Right renal pelvis (tissue), 4 donors: ENCODE measurements at places on chromosomes 2 and 18. TPM values are rescaled to one million over a fixed set of nuclear protein-coding genes. Genes with fewer than 3 reads are reported as not detected.

DNA sequence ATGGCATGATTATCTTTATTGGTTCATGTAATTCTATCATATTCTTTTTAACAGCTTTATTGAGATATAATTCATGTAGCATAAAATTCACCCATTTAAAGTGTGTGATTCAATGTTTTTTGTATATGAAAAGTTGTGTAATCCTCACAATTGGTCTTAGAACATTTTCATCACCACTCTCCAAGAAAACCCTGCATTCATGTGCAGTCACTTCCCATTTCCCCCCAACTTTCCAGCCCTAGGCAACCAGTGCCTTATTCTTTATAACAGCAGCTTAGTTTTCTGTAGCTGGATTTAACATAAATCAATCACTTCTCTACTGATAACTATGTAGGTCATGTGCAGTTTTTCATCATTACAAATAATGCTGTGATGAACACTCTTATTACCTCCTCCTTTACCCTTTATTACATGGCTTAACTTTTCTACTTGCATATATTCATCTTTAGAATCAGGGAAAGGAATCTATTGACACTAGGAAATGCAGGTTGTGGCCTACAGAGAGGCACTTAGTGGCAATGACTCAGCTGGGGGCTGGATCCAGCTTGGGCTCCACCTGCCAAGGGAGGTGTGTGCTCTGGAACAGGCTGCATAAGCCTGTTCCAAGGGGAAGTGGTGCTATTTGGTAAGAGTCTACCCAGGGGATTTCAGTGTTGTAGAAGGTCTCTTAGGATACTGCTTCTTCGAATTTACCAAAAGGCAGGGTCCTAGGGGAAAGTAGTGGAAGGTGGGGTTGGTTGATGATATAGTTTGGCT, 89.1 kb downstream of the ETAA1 start:
- no peak for DNase-seq

GCG gene
- not detected for polyA plus RNA-seq

DNA sequence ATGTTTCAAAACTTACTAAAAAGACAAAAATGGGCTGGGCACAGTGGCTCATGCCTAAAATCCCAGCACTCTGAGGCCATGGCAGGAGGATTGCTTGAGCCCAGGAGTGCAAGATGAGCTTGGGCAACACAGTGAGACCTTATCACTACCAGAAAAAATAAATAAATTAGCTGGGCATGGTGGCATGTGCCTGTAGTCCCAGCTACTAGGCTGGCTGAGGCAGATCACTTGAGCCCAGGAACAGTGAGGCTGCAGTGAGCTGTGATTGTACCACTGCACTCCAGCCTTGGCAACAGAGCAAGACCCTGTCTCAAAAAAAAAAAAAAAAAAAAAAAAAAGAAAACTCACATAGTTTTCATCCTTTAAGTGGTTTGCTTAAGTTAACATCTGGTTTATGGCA, 6.4 kb downstream of the TSPYL6 start:
- DNase-seq, result no peak

DNA sequence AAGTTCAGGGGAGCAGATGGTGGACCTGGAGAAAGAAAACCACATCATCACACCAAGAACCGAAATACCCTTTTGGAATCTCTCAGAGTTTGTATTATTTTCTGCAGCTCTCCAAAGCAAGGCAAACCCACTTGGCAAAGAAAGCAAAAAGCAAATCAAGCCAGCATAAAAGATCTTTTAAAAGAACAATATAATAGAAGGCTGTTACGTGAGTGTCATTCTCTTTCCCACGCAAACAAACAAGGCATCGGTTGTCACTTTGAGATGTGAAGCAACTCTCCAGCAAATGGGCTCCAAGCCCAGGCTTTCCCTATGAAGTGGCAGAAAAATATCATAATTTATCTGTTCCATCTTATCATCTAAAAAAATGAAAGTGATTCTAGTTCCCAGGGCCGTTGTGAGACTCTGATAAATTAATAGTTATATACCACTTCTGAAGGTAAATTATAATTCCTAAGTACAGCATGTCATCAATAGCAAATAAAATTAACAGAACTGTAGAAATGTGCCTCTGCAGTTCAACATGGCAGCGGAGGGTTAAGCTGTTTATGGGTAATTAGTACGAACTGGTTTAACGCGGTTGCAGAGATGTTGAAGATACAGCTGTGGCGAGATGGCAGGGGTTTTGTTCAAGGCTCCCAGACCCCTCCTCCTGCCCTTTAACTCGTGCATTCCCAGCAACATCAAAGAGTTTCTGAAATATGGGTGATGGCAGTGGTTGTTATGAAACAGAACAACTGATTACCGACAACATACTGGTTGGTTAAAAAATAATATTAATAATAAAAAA, 89.2 kb downstream of the EPHA4 start:
- no peak for DNase-seq

GRCh38 chr2:202704248-202704647, 69.5 kb downstream of the FAM117B start:
- no peak for DNase-seq

GRCh38 chr2:20052861-20053281, 1.4 kb upstream of the LAPTM4A start:
- DNase-seq, result no peak

IL36A gene
- not detected for polyA plus RNA-seq

RPS27A gene
- polyA plus RNA-seq, result 1,729 TPM

SLC4A3 gene
- polyA plus RNA-seq, result 8.2 TPM

- no peak for DNase-seq
Observed at GRCh38 chr2:216362730-216363129, 9.6 kb downstream of the MARCHF4 start.

TBR1 gene
- not detected for polyA plus RNA-seq

GRCh38 chr18:35361570-35362321, 15.4 kb downstream of the ZNF396 start:
- DNase-seq, result no peak

DNA sequence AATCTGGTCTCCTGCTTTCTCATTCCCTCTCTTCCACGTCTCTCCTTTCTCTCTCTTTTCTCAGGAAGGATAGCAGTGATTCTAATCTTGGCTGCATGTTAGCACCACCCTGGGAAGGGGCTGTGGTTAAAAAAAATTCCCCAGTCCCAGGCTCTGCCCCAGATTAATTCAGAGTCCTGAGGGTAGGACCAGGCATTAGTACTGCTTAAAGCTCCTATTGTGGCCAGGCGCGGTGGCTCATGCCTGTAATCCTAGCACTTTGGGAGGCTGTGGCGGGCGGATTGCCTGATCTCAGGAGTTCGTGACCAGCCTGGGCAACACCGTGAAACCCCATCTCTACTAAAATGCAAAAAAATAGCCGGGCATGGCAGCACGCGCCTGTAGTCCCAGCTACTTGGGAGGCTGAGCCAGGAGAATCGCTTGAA, 35.4 kb upstream of the EML4 start:
- no peak for DNase-seq

YES1 gene
- 79.1 TPM for polyA plus RNA-seq

DNA sequence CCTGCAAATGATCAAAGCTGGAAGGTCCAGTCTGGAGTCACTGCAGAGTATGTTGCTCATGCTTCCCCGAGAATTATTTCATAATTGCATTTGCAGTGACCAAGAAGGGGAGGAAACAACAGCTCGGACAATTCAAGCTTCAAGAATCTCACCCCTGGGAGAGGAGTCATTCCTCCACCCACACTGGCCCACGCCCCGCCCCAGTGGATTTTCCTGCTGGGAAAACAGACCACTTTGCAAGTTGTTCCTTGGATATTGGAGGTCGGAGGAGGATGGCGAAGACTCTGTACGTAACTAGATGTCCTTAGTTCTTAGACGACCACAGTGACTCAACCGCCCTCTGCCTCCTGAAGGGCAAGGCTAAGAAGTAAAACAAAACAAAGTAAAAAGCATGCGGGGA, 159.4 kb downstream of the TPO start:
- no peak for DNase-seq

GRCh38 chr2:226720948-226721347, 78.7 kb downstream of the IRS1 start:
- DNase-seq, result no peak

TDRD15 gene
- not detected for polyA plus RNA-seq

DNA sequence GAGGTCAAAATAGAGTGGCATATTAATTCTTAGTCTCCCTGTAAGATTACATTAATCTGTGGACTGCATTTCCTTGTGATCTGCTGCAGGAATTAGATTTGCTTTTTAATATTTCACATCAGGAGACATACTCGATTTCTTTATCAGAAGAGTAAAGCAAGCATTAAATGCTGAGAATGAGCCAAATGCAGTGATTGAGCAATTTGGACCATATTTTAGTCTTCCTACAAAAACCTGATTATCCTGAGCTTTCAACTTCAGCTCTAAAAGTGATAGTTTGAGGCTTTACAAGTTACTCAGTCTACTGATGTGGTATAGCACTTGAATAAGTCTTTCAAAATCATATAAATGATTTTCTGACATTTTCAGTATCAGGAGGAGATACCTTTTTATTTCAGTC, 774.3 kb upstream of the RAB6C start:
- DNase-seq, result no peak

DNA sequence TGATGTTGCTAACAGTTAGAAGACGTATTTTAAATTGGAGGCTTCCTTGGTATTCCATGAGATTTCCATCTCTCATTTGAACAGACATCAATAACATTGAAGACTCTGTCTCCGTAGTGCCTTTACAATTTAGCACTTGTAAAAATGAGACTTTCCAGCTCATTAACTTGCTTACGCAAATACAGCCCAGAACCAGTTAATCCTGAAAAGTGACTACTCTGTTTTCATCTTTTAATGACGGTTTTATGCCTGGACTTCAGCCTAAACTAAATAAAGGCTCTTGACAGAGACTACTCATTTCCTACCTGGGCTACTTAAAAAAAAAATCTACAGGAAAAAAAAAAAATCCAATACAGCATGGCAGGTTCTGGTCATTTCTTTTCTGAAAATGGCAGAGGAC, 148.6 kb downstream of the LRATD1 start:
- DNase-seq, result no peak

DNA sequence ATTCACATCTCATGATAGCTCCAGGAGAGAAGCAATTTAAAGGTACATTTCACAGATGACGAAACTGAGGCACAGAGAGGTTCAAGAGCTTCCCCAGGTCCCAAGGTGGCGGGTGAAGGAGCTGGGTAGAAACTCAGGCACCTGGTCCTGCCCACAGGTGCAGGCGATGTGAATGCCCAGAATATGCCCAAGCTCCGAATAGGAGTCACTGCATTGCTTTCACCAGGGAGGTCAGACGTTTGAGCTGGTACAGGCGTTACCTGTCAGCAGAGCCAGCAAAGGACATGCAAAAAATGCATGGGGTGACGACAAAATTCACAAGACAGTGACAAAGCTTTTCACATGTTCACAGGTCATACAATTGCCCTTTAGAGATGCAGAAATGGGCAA, 247.9 kb downstream of the HDAC4 start:
- no peak for DNase-seq

DUSP11 gene
- polyA plus RNA-seq, result 41.6 TPM

DNA sequence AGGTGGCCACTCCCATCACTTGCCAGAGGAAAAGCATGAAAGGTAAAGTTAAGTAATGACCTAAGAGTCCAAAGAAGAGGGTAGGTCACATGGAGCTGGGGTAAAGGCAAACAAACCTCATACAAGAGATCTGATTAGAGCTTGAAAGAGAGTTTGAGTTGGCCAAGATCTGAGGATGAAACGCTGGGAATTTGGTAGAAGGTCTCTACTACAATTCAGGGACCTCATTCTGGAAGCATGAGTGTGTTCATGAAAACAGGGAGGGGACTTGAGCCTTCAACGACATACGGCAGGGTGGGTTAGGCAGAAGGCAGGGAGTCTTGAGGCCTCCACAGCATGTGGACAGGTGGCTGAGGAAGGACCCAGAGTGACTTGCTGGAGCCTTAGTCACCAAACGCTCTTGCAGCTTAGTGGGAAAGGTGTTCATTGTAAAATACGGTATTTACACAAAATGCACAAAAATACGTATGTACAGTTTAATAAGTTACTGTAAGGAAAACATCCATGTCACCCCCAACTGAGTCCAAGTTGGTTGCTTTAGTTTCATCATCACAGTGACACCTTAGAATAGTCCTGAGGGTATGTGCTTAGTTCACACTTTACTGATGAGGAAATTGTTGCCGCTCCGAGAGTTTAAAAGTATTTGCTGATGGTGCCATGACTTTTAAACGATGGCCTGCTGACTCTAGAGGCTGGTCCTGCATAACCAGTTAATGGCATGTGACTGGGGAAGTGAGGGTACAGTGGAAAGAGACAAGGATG, 5.0 kb upstream of the FARP2 start:
- no peak for DNase-seq

CSRNP3 gene
- polyA plus RNA-seq, result 9.0 TPM

DNA sequence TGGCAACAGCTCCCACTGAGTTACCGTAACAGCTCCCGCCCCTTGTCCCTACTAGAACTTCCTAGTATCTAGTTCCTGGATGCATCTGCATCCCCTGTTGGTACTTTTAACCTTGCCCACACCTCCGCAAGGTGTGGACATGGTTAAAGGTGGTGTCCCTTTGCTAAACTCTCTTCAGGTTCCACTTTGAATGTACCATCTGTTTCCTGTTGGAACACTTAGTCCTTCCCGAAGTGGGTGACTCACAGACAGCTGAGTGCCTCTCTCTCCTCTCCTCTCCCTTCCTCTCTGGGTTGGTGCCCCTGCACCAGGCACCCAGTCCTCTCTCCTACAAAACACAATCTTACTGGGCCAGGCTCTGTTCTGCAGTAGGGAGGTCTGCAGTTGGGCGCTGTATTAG, 19.6 kb upstream of the REL start:
- DNase-seq, result no peak

GRCh38 chr2:10372862-10373240, 70.1 kb downstream of the HPCAL1 start:
- DNase-seq, result no peak

GRCh38 chr2:197304556-197305011, 6.0 kb downstream of the ANKRD44 start:
- DNase-seq, result no peak

DNA sequence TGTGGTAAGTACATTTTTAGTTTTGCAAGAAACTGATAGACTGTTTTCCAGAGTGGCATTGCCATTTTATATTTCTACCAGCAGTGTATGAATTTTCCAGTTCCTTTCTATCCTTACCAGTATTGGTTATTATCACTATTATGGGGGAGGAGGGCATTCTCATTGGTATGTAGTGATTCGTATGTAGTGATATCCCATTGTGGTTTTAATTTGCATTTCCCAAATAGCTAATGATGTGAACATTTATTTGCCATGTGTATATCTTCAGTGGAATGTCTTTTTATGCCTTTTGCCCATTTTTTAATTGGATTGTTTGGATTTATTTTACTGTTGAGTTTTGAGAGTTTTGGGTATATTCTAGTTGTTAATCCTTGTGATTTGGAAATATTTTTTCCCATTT, 16.9 kb downstream of the EIF5B start:
- DNase-seq, result no peak

DNA sequence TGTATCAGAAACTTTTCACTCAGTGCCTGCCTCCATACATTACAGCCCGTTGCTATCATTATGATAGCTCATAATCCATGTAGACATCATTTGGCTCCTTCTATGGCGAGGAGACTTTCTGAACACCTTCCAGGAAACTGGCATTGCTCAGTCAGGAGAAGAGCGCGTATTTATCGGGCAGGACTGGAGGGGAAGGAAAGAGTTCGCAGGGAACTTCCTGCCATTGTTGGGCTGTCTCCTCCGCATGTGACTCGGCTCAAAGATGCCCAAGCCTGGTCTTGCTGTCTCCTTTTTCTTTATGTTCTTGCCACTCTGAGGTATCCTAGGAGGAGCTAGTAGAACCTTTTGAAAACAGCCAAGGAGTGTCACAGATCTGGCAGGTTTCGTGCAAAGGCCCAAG, 156.8 kb downstream of the CTIF start:
- no peak for DNase-seq
